ENCODE measurements at places on chromosomes 2 and 18. TPM values are rescaled to one million over a fixed set of nuclear protein-coding genes. Genes with fewer than 3 reads are reported as not detected.

GRCh38 chr2:45765007-45765727, 113.7 kb downstream of the PRKCE start:
- no peak for DNase-seq

DNA sequence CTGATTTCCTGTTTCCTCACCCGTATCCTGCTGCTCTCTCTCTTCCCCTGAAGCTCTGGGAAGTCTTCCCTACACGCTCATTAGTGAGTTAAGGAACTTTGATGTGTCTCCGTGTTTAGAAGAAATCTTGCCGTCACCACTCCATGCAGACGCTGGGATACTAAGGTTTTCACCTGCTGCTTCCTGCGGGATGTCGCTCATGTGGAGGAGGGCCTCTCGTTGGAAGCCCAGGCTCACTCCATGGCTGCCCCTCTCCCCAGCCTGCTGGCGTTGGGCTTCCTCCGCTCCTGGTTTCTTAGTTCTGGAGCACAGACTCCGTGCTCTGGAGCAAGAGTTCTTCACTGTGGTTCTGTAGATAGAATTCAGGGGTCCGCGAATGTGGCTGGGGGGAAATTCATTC, 326.3 kb downstream of the GBX2 start:
- DNase-seq = no peak

GRCh38 chr2:85132834-85133637, at the start of gene TCF7L1:
TCF7L1 (plus strand) TSS chr2:85133392; CDS start chr2:85133685, 293 bp downstream.
- DNase-seq = peak; percentile 96

DNA sequence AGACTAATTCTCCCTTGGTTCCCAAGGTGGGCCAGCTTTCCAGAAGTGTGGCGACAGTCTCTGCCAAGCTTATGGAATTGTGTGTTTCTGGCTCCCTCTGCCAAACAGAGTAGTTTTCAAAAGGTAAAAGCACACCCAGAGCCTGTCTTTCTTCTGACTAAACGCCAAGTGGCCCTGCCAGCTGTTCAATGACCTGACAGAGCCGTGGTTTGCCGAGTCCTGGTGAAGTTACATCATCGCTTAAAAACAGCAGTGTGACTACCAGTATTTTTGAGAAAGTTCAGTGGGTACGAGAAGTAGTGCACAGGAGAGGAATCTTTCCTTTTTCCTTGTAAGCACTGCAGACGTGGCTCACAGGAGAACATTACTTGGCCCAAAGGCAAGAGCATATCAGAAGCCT, 1.9 kb downstream of the PER2 start:
- DNase-seq = no peak

GRCh38 chr2:225025917-225026571, 16.2 kb downstream of the DOCK10 start:
- DNase-seq = no peak

DNA sequence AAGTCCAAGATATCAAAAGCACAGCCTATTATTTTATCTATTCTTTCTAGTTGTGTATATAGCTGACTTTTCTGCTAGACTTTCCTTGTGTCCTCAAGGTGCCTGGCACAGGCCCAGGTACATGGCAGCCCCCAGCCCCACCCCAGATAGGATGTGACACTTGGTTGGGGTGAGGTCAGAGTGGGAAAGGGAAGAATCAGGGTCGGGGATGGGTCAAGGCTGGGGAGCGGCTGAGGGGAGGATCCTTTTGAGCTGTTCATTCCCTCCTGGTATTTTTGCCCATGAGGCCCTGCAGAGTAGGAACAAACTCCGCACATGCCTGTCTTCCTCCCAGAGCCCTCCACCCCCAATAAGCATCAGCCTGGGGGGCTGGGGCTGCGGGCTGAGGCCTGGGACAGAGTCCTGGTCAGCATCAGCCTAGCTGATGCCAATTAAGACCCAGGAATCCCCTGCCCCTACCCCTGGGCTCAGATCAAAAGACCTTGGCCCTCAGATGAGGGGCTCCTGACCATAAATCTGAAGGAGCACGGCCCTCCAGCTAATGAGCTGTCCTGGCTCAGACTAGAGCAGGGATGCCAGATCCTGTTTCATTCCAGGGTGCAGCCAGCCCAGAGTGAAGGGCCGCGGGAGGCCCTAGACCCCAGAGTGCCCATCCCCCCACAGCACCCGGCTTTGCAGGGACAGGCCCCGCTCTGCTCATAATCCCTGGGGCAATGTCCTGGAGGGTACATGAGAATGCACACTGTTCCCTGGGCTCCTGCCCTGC, 85.3 kb downstream of the SDC1 start:
- no peak for DNase-seq

GRCh38 chr18:8121101-8121500, 488.1 kb upstream of the RAB12 start:
- no peak for DNase-seq

DNA sequence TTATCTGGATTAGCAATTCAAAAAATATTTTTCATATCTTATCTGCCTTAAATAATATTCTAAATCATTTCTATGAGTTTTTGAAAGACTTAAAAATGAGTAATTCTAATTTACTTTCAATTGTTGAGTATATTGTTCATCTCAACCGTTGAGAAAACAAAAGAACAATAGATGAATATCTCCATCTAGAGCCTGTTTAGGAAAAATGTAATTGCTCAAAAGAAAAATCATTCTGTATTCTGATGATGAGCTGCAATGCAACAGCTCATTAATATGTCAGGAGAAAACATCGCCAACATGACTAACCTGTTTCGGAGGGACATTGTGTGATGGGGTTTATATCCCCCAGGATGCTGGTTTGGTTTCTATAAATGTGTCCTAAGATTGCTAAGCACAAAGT, 417.6 kb downstream of the SUCLG1 start:
- no peak for DNase-seq

DNA sequence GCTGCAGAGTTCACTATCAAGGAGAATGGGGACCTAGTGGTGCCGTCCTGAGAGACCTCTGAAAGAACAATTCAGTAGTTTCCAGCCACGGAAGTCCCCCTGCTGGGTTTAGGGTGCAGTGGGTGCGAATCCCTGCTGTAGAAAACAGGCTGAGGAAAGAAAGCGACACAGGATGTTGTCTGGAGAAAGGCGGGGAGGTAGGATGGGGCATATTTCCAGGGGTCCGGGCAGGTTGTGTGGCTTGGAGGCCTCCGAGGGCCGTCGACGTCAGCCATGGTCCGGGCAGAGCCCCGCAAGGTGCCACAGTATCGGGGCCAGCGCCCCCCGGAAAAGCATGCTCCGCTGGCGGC, 807 bp upstream of the CREB1 start:
- DNase-seq = peak; percentile 40

DNA sequence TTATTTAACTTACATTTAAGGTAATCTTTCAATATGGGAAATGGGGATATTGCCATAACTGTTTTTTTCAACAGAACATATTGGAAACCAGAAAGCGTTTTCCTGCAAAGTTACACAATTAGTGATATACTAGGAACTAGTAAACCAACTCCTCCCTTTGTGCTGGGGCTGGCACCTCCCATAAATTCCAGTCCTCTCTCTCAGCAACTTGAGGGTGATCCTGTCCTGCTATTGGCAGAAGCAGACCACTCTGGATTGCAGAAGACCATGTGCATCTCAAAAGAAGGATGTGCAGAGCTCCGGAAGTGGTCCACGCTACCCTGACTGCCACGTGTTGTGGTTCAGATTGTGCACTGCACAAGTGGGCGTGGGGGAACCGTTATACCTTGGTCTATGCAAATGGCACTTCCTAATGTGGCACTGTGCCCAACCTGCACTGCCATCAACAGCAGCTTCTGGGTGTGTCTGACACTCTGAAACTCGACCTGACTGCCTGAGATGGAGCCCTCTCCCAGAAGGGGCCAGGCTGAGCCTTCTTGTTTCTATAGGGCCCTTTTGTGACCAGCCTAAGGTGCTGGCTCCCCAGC, 219.2 kb downstream of the ZNF516 start:
- DNase-seq = no peak

DNA sequence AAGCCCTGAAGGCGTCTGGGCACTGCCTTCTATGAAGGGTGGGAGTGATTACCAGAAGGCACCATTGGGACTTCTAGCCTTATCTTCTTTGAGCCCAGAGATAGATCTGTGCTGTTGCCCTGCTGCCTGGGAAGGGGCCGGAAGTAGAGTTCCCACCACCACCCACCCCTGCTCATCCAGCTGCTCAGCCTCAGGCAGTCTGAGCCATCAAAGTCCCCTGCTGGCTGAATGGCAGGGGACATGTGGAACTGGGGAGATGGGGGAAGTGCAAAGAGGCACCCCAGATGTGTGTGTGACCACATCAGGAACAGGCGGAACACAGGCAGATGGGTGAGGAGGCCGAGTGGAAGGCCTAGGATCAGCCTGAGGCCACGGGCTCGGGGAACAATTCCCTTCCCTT, 3.3 kb upstream of the WNT10A start:
- no peak for DNase-seq

DNA sequence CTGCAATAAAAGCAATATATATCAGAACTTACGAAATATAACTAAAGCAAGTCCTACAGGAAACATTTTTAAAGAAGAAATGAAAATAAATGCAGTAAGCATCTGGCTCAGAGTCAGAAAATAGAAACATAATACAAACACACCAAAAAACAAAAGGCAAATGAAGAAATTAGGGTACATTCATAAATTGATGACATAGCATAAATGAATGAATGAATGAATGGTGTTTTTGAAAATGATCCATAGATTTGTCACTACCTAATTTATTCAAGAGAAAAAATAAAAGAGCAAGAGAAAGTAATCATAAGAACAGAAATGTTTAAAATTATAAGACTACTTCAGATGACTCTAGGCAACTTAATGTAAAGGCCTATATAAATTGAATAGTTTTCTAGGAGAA, 226.1 kb upstream of the CDH20 start:
- DNase-seq = no peak

DNA sequence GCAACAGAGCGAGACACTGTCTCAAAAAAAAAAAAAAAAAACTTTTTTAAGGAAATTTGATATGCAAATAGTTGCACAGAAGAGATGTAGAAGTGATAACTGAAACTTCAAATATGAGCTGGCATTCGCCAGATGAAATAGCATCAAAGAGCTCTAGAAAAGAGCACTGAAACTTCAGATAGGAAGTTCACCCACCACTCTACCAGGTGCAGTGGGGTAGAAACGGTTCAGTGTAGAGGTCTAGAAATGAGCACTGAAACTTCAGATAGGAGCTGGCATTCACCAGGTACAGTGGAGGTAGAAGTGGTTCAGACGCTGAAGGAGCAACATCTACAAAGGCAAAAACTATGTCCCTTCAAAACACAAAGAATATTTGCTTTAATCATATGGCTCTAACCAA, 9.0 kb upstream of the ONECUT2 start:
- DNase-seq = no peak

- no peak for DNase-seq
Measured at GRCh38 chr2:224816816-224817215, 100.7 kb upstream of the CCDC195 start.

DNA sequence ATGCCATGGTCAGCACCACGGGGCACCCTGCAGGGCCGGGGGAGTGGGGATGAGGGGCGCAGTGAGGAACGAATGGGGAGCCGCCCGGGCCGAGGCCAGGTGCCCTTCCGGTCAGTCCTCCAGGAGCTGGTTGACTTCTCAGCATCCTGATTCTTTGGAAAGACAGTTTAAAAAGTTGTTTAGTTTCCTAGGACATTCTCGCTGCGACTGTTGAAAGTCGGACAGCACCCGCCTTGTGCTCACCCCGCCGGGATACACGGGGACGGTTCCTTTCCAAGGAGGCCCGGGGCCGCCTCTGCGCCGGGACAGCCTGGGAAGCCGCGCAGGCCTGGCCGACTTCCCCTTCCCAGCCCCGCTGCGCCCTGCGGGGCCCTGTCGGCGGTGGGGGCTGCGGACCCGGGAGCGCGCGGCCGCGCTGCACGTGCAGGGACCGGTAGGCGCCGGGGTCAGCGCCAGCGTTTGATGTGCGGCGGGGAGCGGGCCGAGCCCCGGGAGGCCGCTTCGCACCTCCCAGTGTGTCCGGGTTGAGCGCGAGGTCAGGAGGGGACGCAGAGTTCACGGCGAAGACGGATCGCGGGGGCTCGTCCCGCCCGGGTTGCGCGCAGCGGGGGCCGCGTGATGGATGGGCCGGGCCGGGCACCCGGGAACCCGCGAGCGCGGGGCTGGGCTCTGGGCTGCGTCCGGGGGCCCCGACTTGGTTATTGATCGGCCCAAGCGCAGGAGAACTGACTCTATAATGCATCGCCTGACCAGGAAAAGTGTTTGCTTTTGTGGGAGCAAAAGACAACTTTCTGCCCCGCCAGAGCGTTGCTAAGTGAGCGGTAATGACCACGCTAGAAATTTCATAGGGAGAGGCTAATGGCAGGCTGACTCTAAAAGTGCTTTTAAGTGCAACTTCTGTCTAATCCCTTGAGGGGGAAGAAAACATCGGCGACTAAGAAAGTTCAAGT, 28.0 kb upstream of the SMIM21 start:
- DNase-seq = peak; percentile 19

DNA sequence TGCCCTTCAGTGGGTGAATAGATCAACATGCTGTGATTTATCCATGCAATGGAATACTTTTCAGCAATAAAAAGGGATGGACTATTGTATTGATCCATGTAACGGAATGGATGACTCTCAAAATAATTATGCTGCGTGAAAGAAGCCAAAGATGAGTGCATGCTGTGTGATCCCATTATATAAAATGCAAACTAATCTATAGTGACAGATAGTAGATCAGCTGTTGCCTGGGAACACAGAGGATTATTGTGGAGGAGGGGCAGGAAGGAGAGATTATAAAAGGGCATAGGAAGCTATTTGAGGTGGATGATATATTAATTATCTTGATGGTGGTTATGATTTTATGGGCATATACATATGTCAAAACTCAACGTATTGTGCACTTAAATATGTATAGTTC, 55.5 kb upstream of the ADAM23 start:
- no peak for DNase-seq

DNA sequence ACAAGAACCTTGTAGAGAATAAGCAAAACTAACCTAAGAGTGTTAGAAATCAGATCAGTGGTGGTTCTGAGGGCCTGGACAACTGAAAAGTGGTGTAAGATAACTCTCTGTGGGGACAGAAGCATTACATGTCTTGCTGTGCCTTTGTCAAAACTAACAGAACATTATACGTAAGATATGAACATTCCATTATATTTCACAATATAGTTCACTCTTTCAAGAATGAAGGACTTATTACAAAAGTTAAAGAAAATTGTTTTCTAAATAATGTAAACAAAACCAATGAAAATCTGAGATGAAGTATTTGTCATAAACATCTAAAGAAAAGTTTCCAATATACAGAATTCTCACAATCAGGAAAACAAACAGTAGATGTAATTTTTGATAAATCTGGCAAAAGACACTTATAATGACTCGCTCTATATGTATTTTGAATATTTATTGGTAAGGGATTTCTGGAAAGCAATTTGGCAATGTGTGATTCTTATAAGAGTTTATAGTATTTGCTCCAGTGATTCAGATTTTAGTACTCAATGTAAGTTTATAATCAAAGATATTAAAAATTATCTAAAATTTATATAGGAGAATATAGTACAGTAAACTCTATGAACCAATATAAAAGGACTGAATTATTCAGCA, 258.4 kb downstream of the CD226 start:
- DNase-seq = peak; percentile 16

- DNase-seq = no peak
Measured at GRCh38 chr2:18932853-18933252, 343.5 kb upstream of the NT5C1B start.

GRCh38 chr2:52632543-52632942, 1135.1 kb upstream of the CHAC2 start:
- DNase-seq = no peak

Gene MEP1B
- polyA plus RNA-seq = not detected

Gene SERPINB3
- not detected for polyA plus RNA-seq

Gene DUSP2
- 2.5 TPM for polyA plus RNA-seq

Gene TFCP2L1
- 0.14 TPM for polyA plus RNA-seq

Gene KIAA2012
- 0.37 TPM for polyA plus RNA-seq

Gene SULT1C2
- polyA plus RNA-seq = 1.2 TPM

Gene STPG4
- not detected for polyA plus RNA-seq
